Progenitor cell of endocrine pancreas (in vitro differentiated cells): ENCODE measurements at places on chromosomes 5 and 9. TPM values are rescaled to one million over a fixed set of nuclear protein-coding genes. Genes with fewer than 3 reads are reported as not detected.

GRCh38 chr9:35108946-35109575 lies 6.1 kb upstream of the STOML2 start:
- no peak for DNase-seq
- peaks cover 7% of the 10 kb centered on the region for H3K36me3 ChIP-seq
- H3K4me3 ChIP-seq: no peak overlapping the region
- H3K27ac ChIP-seq: no peak overlapping the region
- peaks cover 25% of the 10 kb centered on the region for H3K4me1 ChIP-seq
- H3K27me3 ChIP-seq: no peaks in the 10 kb centered on the region

DNA sequence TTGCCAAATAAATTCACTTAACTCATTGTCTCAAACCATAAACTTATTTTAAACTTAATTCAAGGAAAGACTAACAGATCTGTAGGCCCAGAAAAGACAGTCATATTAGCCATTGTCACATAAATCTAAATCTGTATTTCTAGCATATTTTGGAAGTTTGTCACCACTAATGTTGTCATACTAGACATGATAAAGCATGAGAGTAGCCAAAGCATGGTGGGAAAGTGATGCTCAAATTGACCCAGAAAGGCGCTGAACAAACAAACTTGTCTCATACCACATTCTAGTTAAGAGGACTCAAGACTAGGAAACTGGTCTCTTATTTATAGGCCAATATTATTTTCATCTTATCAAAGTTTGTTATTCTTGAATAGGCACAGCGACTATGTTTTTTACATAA lies 99.4 kb downstream of the VCAN start:
- DNase-seq: no peak
- peaks cover 60% of the 10 kb centered on the region for H3K36me3 ChIP-seq
- no peak overlapping the region for H3K4me3 ChIP-seq

DNA sequence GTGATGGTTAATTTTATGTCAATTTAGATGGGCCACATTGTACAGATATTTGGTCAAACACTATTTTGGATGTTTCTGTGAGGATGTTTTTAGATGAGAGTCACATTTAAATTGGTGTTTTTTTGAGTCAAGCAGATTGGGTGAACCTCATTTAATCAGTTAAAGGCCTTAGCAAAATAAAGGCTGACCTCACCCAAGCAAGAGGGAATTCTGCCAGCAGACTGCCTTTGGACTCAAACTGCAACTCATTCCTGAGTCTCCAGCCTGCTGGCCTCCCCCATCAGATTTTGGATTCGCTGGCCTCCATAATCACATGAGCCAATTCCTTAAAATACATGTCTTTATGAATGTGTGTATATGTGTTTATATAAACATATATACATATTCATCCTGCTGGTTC lies 282.7 kb upstream of the POU5F2 start:
- no peak overlapping the region for H3K4me3 ChIP-seq
- H3K27ac ChIP-seq: no peak overlapping the region
- H3K4me1 ChIP-seq: no peaks in the 10 kb centered on the region
- no peaks in the 10 kb centered on the region for H3K27me3 ChIP-seq
- H3K36me3 ChIP-seq: peaks cover 7% of the 10 kb centered on the region
- DNase-seq: no peak

The C5orf58 gene
- total RNA-seq: not detected in 2 replicates

The SMIM32 gene
- total RNA-seq: 0.79 and 1.1 TPM in 2 replicates
